ENCODE measurements at places on chromosomes 7 and 10.

DNA sequence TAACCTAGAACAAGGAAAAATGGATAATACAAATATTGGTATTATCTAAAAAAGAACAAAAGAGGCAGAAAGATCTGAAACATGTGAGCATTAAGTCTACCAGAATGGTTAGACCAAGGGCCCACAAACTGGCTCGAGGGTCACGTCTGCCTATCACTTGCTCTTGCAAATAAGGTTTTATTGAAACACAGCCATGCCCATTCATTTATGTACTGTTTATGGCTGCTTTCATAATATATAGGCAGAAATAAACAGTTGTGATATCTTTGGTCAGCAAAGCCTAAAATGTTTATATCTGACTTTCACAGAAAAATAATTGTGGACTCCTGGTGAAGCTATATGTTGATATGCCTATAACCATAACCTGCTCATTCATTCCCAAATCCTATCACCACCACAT, 71.8 kb downstream of the AASS start:
- DNase-seq = no peak

DNA sequence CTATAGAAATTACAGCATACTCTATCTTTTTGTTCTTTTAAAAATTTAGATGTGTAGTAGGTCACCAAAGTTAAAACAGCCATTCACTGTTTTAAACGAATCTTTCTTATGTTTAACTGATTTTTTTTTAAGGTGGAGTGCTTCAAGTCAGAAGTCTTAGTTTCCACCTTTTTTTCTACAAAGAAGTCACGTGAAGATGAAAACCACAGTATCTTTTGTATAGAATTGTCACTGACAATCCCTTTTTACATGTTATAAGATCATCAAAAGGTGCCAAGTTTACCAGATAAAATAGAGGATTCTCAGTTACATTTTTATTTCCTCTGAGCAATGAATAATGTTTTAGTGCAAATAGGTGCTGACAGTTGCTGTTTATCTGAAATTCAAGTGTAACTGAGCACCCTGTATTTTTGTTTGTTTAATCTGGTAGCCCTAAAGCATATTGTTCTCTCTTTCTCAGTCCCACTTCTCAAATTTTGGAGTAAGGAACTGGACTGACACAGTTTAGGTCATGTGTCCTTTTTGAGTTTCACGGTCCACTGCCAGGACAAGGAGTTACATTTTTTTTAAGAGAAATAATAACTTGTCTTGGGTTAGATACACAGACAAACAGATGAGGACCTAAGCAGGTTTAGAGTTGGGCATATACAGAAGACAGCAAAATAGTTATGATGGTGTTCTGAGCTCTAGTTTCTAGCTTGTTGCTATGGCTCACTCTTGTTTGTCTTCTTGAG, 233.2 kb upstream of the MBL2 start:
- no peak for DNase-seq

GRCh38 chr7:35723011-35723410, 28.1 kb upstream of the HERPUD2 start:
- no peak for DNase-seq

DNA sequence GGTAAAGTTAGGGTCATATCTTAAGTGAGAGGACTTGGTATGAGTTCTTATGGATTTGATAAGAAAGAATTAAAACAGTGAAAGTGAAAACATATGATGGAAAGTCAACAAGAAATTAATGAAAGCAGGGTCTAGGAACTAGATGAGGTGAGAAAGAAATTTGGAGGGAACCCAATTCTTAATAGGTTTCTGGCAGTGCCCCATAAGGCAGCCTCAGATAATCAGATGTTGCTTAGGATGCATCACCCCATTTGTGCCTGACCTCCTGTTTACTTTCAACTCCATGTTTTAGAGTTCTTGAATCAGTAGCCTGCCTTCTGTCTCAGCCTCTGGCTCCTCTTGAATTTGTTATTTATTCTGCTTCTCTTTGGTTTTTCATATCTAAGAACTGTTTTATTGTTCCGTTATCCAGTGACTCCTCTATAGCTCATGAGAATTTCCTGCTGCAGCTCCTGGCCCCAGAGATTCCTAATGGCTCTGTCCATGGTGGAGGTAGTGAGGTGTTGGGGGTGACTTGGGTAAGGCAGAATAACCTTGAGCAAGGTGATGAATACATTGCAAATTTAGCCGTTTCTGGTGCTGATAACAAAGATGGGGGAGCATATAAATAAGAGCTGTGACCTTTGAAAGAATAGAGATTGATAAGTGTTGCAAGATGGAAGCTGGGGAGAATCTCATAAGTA, 17.6 kb downstream of the ITGB8 start:
- DNase-seq = no peak

DNA sequence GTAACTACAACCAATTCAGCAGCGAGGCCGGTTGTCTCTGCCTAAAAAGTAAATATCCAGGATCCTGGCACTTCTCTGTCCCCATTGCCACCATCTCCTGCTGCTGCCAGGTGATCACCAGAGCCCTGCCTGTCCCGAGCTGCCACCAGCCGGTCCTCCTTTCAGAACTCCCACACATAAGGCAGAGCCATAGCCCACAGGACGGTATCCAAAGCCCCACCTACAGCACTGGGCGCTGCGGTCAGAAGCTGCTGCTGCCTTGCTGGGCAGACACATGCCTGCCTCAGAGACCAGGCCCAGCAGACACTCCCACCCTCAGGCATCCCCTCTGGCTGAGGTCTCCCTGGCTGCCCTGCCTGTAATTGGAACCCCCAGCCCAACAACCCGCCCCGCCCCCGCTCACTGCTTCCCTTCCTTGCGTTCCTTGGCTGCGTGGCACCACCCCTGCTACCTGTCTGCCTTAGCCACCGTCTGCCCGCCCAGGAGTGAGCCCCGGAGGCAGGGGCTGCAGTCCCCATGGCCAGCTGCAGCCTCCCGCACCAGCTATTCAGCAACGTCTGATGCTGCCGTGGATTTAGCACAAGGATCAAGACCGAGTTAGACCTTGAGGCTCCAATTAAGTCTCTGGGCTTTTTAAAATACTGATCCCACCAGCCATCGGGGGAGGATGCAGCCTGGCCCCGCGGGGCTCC, 100.7 kb downstream of the CYTH3 start:
- DNase-seq = no peak

- DNase-seq = no peak
Measured at GRCh38 chr10:97185326-97186058, at the start of gene SLIT1. Gene SLIT1 (minus strand): TSS chr10:97185959. CDS start chr10:97185674, 285 bp downstream.

DNA sequence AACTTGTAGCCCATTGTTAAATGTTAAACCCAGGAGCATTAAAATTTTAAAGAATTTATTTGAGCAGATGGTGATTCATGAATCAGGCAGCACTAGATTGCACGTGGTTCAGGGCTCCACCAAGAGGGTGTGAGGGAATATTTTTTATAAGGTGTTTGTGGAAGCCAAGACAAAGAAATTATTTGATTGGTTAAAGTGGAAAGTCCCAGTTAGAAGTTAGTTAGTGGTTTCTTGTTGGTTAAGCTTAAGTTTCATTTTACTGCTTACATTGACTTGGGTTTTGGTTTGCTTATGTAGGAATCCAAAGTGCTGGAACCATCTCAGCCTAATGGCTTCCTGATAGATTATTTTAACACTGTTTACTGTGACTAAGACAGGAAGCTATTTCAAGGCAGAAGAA, 906.2 kb downstream of the LRMDA start:
- DNase-seq = no peak

- DNase-seq = no peak
Measured at GRCh38 chr7:79520543-79520942, 67.1 kb upstream of the MAGI2 start.
